ENCODE measurements at places on chromosomes 11 and 22.
A peak's percentile ranks its signal among the peaks of the same experiment; 100 is the strongest.

DNA sequence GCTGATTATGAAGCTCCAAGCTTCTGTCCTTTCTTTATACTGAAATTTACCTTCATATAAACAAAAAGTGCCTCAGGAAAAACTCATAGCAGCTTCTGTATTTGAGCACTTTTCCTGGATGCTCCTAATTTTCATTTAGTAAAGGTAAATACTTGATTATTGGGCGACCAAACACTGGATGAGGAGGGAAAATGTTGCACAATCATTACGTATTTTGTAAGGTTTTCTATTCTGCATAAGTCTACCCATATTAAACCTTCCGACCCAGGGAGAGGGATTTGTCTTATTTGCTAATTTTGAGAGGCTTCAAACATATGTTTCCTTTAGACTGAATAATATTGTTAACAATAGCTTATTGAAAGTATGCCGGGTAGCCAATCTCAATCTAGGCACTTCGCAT lies 4.3 kb upstream of the SLC6A5 start:
- no peak for DNase-seq

DNA sequence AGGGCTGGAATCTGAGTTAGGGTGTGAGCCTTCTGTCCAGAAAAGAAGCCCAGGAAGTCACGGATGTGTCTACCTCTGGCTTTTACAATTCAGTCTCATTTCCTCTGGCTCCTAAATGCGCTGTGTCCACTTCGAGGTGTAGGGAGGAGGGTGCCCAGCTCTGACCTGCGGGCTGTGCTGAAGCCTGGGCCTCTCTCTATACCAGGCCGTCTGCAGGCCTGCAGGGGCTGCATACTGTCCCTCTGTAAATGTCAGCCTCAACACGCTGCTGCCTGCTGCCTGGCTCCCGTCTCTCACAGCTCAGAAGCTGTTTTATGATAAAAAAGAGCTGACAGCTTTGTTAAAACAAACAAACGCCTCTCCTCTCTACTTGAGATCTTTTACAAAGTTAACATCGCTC lies 14.5 kb downstream of the ARVCF start:
- DNase-seq: no peak

DNA sequence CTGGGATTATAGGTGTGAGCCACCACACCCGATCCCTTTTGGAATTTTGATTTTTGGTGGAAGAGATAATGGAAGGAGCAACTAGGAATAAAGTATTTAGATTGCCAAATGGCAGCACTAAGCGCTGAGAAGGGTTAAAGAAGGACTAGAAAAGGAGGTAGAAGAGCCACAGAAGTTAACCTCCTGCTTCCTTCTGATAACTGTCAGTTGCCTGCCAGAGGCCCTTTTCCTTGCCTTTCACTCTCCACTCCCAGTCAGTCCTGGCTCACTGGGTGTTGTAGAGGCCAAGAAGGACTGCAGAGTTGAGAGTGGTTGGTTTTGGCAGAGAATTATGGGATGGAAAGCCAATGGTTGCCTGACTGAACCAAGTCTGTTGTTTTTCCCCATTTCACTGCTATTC lies 19.3 kb downstream of the ZC3H12C start:
- DNase-seq: peak; percentile 56

GRCh38 chr11:11311169-11311568 lies 41.9 kb downstream of the CSNK2A3 start:
- DNase-seq: peak; percentile 11

- DNase-seq: no peak
These were observed 87.0 kb upstream of the CLNS1A start for GRCh38 chr11:77724636-77725035.

DNA sequence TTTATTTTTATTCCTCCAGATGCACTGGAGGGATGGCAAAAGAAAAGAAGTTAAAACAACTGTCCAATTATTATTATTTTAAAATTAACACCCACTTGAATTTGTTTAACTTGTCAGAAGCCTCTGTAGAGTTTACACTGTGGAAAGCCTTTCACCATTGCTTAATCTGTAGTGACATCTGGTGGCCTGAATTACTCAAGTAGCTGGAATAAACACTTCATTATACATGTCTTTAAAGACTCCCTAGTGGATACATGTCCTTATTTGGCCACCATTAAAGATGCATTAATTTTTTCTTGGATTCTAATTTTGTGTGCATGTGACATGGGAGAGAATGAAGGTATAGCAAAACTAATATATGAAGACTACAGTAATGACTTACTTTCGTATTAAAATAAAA lies 1496.5 kb downstream of the FAM181B start:
- DNase-seq: peak; percentile 5

- no peak for DNase-seq
These were observed 59.5 kb downstream of the CDKN1C start for GRCh38 chr11:2825889-2826678.
